ENCODE measurements at places on chromosomes 1 and 21.

GRCh38 chr1:44641126-44642102 is 32.9 kb downstream of the TMEM53 start:
- no peak for DNase-seq

DNA sequence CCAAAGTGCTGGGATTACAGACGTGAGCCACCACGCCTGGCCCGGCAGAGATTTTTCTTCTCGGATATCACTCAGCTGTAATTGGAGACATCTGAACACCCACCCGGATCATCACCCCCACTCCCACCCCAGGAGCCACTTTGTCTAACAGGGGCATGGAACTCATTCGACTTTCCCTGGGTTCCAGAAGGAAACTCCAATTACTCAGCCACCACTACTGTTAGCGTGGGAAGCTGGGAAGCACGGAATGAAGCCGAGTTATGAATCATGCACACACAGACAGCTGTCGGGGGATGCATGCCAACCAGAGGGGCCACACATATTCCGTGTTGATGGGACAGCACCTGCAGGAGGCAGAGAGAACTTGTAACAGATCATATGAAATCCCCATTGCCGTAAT is 85.2 kb downstream of the HLCS start:
- DNase-seq, result no peak

DNA sequence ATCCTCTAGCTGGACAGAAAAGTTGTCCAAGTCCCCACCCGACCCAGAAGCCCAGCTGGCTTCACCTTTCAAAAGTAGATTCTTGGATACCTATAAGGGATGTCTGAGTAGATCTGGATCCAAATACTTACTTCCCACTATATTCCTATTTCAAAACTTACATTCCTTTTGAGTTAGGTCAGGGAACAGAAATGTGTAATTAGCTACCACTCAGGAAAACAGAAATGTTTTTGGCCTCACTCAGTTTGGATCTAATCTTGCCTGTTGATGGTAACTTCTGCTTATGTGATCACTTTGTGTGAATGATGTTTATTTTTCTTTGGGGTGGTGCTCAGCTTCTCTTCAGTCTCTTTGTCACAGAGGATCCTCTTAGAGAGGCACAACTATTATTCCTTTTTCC is 814.4 kb upstream of the RGS18 start:
- DNase-seq, result no peak

- DNase-seq, result no peak
These were observed 10.6 kb downstream of the LCA5L start for GRCh38 chr21:39434950-39435349.

DNA sequence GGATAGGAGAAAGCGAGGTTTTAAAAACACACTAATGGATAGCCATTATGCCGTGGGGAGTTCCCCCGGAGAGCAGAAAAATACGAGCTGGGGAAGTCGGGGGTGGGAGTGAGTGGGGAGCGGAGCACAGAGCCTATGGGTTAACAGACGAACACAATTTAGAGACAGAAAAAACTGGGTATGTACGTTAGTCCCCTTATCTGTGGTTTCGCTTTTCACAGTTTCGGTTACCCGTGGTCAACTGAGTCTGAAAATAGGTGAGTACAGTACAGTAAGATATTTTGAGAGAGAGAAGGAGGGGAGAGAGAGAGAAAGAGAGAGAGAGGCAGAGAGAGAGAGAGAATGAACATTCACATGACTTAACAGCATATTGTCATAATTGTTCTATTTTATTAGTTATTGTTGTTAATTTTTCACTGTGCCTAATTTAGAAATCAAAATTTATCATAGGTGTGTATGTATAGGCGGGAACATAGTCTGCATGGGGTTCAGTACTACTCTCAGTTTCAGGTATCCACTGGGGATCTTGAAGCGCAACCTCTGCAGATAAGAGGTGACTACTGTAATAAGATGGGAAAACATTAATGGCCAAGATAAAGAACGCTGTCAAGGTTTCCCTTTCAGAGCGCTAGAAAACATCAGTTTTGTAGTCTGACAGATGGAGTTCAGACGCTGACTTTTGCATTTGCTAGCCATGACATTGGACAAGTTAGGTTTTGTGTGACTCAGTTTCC is 125.6 kb upstream of the LMO4 start:
- DNase-seq, result no peak

DNA sequence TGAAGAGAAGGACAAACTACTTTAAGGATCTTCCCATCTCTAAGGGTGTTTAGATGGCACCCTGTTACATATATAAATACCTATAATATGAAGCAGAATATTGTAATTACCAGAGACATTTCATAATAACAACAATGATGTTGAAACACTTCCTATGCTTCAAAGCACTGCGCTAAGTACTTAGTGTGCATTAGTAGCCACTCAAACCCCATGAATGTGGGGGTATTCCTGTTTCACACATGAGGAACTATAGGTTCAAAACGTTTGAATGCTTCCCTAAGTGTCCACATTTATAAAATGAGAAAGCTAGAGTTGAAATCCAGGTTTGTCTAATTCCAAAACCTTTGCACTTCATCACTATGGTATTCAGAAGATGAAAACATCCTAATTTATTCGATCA is 18.5 kb upstream of the OR10J5 start:
- no peak for DNase-seq

DNA sequence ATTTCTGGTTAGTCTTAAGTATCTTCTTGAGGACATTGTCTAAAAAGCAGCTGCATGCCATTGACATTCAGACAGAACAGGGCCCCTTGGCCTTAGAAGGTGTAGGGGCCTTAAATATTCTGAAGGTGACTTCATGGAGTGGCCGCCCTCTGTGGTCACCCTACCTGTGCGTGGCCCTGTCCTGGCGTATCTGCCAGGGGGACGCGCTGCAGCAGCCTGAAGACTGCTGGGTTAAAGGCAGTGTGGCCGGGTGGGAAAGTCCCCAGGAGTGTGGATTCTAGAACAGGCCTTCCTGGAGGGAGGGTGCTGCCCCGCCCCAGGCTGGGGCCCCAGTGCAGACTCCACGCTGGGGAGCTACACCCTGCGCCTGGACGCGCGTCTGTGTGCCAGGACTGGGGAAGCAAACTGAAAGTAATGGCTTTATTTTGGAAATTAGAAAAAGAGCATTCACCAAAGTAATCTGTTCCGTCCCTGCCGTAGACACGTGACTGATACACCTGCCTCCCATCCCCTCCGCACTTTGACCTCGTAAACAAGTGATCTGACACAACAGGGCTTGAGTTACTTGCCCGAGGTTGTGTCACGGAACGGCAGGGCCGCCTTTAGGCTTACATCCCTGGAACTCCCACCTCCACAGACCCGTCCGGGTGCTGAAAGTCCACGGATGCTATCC is 1.8 kb downstream of the AGPAT3 start:
- no peak for DNase-seq

- no peak for DNase-seq
These were observed 89.8 kb downstream of the ADSS2 start for GRCh38 chr1:244361764-244362473.

DNA sequence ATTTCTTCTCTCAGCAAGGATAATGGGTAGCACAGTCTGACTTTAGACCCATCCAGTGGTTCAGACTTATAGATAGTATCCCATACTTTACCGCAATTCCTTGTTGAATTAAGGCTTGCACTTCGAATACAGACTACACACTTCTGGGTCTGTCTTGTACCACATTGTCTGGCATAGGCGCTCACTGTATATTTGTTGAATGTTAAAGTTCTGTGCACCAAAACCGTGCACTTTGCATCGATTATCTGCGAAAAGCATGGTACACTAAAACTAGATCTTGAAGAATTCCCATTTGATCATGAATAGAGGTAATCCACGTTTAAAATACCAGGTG is 556 bp upstream of the RYR2 start:
- no peak for DNase-seq

- DNase-seq, result no peak
These were observed 6.2 kb upstream of the SLAMF1 start for GRCh38 chr1:160652924-160653619.

- no peak for DNase-seq
These were observed 24.5 kb downstream of the EEIG2 start for GRCh38 chr1:108584428-108584856.

- DNase-seq, result no peak
These were observed 209.6 kb downstream of the GREM2 start for GRCh38 chr1:240402326-240402725.

GRCh38 chr1:187070076-187070475 is 241.3 kb downstream of the PLA2G4A start:
- no peak for DNase-seq

GRCh38 chr1:199272139-199272544 is 633.3 kb downstream of the PTPRC start:
- DNase-seq, result no peak

DNA sequence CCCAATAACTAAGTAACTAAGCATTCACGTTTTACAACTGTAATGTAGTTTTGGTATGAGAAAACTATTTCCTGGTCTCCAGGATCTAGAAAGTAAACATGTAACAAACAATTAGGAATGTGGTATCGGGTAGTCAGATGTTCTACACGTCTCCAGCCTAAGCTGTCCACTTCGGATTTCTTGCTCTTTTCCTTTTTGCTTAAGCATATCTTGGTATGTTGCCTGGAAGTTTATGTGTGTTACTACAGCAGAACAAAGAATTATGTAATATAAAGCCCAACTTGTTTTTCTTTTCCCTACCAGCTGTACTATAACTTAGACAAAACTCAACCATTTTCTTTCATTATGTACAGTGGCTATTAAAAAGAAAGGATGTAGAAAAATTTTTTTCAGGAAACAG is 20.4 kb upstream of the WARS2 start:
- DNase-seq, result no peak
